ENCODE measurements at places on chromosomes 12 and 14.

GRCh38 chr14:59679872-59680271 is 103.3 kb upstream of the CCDC175 start:
- DNase-seq = no peak

DNA sequence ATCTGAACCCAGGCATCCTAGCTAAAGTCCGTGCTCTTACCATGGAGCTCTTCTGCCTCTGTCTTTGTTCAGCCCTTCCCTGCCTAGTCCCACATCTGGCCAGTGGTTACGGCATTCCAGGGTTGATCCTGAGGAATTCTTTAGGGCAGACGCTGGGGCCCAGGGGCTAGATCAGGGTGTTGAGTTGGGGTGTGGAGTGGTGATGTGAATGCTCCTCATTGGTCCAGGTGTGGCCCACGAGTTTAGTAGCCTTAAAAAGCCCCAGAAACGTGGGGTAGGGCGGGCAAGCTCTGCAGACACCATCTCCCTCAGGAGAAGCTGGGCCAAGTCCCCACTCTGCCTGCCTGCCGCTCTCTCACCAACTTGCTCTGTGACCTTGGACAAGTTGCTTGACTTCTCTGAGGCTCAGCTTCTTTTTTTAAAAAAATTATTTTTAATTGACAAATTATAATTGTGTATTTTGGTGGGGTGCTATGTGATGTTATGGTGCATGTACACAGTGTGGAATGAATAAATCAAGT is 9.0 kb upstream of the SERPINA6 start:
- DNase-seq = no peak

GRCh38 chr12:118429688-118430383 is 53.5 kb downstream of the SUDS3 start:
- no peak for DNase-seq

DNA sequence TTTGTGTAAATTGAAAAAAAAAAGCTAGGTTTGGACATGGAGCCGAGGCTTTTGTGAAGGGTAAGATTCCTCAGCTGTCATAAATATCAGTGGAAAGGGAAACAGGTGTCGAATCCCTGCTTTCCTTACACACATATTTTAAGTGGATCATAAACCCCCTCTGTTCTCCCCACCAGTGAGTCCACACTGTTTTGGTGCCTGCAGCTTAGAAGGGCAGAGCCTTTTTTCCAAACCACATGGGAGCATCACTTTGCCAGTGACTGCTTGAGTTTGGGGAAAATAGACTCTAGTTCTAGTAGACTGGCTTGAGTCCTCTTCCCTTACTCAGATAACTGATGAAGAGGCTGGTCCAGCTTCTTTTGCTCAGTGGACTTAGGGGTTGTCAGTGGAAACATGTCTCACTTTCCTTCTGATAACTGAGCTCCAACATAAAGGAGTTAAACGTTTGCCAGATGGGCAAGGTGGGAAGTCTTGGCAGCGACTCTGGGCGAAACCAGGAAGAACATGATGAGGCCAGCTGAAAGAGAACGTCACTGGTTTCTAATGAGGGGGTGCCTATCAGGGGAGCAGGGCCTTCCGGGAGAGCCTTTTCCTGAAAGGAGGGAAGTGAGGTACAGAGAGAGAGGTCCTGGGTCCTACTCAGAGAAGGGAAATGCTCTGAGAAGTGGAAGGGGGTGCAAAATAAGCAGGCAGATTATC is 168.1 kb upstream of the PARP11 start:
- no peak for DNase-seq

DNA sequence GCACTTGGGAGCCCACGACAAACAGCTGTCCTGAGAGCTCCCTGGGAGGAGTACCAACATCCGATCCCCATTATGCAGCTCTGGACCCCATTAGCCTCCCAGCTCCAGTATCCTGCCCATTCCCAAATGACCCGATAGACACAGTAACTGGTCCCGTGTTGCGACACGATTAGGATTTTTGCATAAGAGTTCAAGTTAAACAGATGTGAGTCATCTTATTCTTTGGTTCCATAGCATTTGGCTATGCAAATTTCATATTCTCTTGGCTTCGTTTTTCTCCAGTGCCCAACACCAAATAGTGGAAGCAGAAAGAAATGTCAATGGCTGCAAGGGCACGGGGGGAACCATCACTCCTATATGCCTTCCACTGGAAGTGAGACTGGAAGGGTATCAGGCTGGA is 43.0 kb upstream of the LRRC10 start:
- no peak for DNase-seq
